Stimulated activated CD4-positive, alpha-beta T cell treated with anti-CD3 and anti-CD28 coated beads, TNF-alpha, amount 100 ng/mL, for 24 hours (primary cell): ENCODE measurements at places on chromosomes 12 and 14.
A peak's percentile ranks its signal among the peaks of the same experiment; 100 is the strongest.

- DNase-seq, result no peak
These were observed 44.5 kb downstream of the SLC38A1 start for GRCh38 chr12:46224386-46224785.

GRCh38 chr12:28177461-28177860, 12.8 kb upstream of the CCDC91 start:
- no peak for DNase-seq

- no peak for DNase-seq
These were observed 53.0 kb upstream of the FUT8 start for GRCh38 chr14:65359503-65359902.

DNA sequence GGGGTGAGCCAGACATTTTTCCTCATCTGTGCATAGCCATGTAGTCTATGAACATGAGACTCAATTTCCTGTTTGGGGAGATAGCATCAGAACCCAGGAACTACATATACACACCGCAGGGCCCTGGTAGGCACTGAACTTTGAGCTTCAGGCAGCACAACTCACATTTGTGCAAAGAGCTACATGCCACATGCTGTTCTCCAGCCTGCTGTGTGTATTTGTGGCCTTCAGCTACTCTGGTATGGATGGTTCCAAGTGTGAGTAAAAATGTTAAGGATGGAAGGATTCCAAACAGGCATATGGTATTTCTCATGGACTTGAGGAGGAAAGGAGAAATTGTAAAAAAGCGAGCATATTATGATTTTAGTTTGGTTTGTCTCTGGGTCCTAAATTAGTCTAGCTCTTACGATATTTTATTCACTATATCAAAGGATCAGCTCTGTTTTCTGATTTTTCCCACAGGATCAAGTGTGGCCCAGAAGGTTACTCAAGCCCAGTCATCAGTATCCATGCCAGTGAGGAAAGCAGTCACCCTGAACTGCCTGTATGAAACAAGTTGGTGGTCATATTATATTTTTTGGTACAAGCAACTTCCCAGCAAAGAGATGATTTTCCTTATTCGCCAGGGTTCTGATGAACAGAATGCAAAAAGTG, 422.4 kb upstream of the OR4E1 start:
- no peak for DNase-seq

GRCh38 chr12:109222496-109222895, 86.6 kb downstream of the FOXN4 start:
- DNase-seq, result no peak

DNA sequence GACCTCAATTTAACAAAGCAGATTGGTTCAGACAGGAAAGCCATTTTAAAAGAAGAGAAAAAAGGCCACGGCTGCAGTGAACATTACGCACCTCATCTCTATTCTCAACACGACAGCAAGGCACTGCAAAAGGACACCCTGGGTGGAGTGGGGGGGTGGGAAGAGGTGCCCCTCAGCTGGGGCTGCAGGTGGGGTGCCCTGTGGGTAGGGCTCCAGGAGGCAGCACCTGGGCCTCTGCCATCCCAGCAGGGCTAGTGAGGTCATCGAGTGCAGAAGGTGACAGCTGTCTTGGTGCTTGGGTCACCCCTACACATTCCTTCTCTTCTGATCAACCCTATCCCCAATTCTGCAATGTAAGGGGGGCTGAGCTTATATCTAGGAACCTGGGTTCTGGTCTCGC, 142.9 kb upstream of the PRMT8 start:
- no peak for DNase-seq

DNA sequence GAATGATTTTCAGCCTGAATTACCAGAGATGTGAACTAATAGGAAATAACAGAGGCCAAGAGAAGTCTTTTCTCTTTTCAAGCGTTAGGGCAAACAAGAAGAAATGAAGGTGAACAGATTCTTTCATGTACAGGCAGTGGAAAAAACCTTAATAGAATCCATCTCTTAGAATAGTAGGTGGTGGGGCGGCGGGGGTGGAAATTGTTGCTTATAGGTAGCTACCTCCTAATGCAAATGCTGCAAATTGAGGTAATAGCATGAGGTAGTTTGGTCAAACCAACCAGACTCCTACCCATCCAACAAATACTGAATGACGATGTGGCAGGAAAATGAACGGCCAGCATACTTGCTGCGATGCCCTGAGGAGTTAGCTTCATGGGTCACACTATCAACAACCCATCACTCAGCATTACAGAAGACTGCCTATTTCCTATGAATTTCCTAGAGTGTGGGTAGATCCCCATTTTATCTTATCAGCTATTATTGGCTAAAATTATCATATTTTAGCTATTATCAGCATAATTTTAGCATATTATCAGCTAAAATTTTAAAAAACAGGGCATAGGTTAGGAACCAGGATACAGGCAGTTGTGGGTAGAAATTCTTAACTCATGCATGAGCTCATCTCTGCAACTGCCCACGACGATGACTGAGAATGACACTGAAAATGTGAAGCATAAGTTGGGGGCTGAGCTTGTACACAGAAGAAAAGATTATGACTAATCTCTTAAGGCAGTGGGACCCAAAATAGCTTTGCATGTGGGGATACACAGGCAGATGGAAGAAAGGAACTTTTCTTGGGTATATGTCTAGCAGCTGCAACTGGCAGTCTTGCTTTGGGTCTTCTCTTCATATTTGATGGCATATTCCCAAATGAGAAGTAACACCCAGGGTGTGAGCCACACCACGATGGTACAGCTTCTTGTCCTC, 68.7 kb downstream of the NIN start:
- peak; percentile 33 for DNase-seq

GRCh38 chr12:31558521-31558920, 32.4 kb downstream of the DENND5B start:
- no peak for DNase-seq
